NCI-H1417 treated with DMSO at 0.1 percent for 48 hours (cell line): ENCODE measurements at places on chromosomes 13 and 19.

DNA sequence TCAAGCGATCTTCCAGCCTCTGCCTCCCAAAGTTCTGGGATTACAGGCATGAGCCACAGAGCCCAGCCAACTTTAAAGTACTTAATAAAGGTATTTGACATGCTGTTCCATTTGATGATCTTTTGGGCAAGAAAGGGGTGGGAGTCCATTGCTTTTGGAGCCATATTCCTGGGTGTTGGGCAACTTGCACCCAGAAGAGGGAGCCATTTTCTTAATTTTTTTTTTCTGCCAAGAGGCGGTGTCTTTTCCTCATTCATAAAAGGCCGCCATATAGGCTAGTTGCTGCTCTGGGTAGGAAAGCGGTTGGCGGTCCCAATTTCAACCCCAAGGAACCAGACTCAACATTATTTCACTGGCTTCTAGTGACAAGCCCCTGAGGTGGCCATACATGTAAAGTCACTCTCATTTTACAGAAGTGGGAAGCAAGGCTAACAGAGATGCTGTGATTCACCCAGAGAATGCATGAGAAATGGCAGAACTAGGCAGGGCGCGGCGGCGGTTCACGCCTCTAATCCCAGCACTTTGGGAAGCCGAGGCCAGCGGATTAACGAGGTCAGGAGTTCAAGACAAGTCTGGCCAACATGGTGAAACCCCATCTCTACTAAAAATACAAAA is 139.6 kb downstream of the CACNA1A start:
- no peak for DNase-seq

- DNase-seq, result no peak
Measured at GRCh38 chr19:15251749-15252397, 19.6 kb upstream of the EPHX3 start.

- no peak for DNase-seq
Measured at GRCh38 chr13:93982179-93982918, 497.1 kb downstream of the DCT start.

- DNase-seq, result no peak
Measured at GRCh38 chr13:29921542-29921941, 71.1 kb upstream of the UBL3 start.

DNA sequence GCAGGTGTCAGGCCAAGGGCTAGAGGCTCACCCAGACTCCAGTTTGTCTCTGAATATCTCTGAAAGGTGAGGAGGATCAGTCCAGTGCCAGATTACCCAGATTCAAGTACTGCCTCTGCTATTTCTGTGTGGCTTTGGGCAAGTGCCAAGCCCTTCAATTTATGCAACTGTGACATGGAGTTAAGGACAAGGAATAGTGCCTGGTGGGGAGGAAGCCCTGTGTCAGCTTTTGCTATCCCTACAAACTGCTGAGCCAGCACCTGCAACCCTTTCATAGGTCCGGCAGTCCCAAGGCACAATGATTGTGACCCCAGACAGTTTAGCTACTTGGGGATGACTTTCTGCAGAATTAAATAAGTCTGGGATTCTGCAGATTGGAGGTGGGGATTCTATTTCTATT is 123.0 kb downstream of the KL start:
- no peak for DNase-seq

- no peak for DNase-seq
Measured at GRCh38 chr19:2675892-2676291, 26.6 kb downstream of the GNG7 start.

DNA sequence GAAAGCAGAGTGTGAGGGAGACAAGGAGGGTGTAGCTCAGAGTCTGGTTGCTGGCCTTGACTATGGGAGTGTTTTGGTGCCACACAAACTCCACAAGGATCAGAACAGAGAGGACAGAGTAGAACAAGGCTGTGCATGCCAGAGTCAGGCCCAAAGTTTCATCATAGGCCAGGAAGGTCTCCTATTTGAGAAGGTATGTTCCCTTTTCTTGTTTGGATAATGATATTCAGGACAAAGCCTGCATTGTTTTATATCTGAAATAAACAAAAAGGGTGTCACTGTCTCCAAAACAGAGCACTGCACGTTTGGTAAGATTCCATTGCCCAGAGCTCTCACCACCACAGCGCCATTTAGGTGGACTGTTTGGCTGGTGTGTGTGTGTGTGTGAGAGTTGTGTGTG is 3.1 kb upstream of the ZSCAN5A start:
- DNase-seq, result no peak

GRCh38 chr13:46317120-46317519 is 69.9 kb downstream of the RUBCNL start:
- DNase-seq, result no peak

GRCh38 chr19:38649305-38650171 is 2.1 kb downstream of the ACTN4 start:
- DNase-seq, result no peak

- no peak for DNase-seq
Measured at GRCh38 chr19:40588110-40588854, 11.6 kb downstream of the SHKBP1 start.

DNA sequence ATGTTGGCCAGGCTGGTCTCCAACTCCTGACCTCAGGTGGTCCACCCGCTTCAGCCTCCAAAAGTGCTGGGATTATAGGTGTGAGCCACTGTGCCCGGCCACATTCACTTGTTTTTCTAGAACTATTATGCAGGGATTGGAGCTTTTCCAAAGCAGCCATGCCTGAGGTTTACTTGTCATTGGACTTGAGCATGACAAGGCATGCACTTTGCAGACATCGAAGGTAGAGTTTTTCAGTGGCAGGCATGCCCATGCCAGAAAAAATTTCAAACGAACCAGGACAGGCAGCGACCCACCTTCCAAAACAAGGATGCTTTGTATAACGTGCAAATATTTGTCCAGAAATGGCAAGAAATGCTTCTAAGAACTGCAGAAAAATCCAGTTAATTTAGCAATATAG is 17.7 kb downstream of the PNMA8A start:
- DNase-seq, result no peak

DNA sequence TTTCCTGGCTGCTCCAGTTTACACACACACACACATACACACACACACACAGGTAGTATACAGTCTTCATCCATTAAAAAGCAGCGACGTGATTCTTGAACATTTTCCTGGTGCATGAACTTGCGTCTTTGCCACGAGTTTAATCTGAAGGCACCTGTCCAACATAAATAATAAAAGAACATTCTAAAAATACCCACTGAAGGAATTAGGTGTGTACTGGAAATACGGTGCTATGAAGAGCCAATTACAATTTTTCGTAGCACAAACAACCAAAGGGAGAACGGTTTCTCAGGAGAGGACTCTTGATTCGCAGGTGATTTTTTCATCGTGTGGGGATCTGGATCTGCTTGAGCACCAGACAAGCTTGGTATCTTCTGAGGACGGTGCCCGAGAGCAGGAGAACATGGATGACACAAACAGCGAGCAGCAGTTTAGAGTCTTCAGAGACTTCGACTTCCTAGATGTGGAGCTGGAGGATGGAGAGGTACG is 61.2 kb downstream of the ZAR1L start:
- no peak for DNase-seq

DNA sequence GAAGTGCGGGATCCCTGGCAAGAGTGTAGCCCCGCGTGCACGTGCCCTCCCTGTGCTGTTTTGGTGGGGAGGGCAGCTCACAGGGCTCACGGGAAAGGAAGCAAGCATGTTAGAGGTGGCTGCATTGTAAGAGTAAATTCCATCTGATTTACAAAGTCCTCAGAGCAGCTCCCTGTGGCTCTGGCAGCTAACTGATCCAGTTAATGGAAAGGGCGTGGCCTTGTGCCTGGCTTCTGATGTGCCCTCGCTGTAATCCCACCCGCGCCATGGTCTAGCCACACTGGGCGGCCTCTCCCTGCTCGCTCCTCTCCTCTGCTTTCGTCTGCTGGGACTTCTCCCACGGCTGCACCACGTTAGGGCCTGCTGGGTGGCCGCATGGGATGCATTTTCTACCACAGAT is 258.5 kb downstream of the FGF9 start:
- no peak for DNase-seq

DNA sequence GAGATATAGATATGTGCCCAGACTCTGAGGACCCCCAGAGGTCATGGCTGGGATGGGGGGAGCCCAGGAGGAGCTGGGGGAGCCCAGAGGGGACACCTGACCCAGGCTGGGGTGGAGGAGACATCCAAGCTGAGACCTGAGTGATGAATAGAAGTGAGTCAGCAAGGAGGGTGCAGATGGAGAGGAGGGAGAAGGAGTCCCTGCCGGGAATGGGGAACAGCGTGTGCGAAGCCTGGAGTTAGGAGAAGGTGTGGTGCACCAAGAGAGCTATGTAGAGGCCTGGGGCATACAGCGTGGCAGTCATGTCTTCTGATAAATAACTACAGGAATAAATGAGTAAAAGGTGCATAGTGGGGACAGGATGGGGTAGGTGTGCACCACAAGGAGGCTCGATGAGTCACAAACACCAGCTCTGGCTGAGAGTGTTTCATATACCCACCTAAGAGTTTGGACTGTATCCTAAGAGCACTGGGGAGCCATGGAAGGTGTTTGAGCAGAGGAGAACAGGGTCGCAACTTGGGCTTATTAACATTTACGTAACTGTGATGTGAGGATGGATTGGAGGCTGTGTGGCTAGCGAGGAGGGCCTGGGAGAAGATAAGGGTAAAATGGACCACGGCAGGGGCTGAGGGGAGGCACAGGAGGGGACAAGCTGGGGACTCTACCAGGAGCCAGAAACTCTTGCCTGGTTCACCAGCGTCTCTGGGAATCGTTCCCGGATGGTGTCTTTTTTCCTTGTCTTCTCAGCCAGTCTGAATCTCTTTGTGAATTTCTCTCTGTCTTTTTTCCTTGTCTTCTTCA is 1.4 kb downstream of the CEACAM18 start:
- no peak for DNase-seq

GRCh38 chr19:1248139-1248785 is at the start of gene MIDN:
Gene MIDN, plus strand, starts transcription at chr19:1248583. Its CDS starts 1,714 bp downstream, at chr19:1250297.
- DNase-seq, result no peak

- no peak for DNase-seq
Measured at GRCh38 chr13:28299916-28300315, 161.6 kb downstream of the PAN3 start.

GRCh38 chr13:96617528-96617927 is 376.7 kb downstream of the OXGR1 start:
- no peak for DNase-seq

DNA sequence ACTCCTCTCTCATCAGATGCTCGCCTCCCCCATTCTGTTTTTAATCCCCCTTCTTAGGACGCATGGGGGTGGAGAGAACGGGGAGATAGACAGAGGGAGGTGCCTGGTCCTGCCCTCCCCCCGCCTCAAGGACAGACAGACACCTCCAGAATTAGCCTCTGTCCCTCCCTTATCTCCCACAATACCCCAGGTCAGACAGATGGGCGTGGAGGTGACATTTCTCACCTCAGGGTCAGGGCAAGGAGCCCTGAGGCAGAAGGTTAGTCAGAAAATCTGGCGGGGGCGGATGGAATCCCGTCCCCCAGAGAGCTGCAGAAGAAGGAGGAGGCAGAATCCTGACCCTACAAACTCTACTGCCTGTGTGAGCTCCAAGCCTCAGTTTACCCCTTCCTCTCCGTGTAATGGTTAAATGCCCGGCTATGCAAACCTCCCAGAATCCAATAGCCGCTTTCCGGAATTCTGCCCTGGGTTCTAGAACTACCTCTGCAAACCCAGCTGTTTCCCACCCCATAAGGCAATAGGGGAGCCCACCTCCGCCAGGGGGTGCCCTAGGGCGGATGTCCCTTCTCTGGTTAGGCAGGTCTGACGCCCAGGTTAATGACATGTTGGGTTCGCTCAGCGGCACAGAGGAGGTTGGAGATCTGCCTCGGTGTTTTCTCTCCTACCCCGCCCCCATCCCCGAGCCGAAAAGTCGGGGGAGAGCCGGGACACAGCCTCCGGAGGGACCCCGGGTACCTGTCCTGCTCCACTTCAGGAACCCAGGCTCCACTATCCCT is 900 bp downstream of the PPP1R13L start:
- DNase-seq, result no peak

GRCh38 chr13:25227690-25228089 is 55.6 kb upstream of the AMER2 start:
- DNase-seq, result no peak

- DNase-seq, result no peak
Measured at GRCh38 chr13:104310861-104311260, 1244.6 kb upstream of the SLC10A2 start.

DNA sequence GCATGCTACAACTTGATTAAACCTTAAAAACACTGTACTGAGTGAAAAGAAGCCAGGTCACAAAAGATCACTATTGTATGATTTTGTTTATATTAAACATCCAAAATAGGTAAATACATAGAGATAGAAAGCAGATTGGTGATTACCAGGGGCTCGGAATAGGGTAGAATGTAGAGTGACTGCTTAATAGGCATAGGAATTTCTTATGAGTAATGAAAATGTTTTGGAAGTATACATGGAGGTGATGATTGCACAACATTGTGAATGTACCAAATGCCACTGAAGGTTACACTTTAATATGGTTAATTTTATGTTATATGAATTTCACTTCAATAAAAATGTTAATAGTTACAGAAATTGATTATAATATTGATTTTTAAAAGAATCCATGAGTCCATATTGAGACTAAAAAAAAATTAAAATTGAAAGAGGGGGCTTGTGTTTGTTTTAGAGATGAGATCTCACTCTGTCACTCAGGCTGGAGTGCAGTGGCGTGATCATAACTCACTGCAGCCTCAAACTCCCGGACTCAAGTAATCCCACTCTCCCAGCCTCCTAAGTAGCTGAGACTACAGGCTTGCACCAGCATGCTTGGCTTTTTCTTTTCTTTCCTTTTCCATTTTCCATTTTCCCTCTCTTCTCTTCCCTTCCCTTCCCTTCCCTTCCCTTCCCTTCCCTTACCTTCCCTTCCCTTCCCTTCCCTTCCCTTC is 85.1 kb downstream of the FNDC3A start:
- DNase-seq, result no peak

- DNase-seq, result no peak
Measured at GRCh38 chr13:51639171-51639570, 54.9 kb downstream of the WDFY2 start.

DNA sequence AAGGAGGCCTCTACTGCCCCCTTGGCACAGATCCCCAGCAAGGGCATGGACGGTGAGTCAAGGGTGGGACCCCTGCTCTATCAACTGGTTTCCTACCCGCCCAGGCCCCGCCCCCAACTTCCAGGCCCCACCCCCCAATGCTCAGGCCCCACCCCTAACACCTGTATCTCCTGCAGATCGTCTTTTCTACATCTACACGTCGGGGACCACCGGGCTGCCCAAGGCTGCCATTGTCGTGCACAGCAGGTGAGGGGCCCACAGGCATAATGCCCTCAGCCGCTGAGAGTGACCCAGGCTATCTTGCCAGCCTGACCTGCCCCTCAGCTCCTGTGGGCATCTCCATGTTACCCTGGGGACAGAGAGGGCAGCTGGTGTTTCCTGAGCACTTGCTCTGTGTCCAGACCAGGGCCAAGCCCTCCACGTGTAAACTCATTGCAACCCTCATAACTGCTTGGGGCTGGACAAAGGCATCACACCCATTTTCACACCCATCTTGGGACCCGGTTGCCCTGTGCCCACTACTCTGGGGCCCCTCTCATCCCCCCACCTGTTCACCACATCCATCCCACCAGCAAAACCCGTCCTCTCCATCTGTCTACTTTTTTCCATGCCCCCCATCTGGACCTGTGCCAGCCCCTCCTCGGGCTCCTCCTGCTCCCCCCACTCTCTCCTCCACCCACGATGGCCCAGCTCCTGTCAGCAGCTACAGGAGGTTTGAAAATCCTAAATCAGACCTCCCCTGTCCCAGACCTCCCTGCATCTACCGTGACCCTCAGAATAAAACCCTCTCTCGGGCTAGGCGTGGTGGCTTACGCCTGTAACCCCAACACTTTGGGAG is 17.2 kb downstream of the SLC27A1 start:
- DNase-seq, result no peak
